ENCODE measurements at places on chromosomes 1 and 21.

DNA sequence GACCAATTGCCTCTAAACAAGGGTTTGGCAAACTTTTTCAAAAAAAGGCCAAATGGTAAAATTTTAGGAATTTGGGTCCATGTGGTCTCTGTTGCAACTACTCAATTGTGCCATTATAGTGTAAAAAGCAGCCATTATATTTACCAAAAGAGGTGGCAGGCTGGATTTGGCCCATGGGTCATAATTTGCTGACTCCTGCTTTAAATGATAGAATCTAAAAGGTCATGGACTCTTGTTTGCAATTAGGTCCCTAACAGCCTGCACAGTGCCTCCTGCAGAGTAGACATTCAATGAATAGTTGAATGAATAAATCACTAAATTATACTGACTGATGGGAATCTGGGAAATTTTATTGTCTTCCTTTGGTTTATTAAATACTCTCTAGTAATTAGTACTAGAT, 6.2 kb downstream of the BECN2 start:
- DNase-seq = no peak

GRCh38 chr1:110034451-110035235, at the start of gene STRIP1:
STRIP1 (plus strand) TSS chr1:110034624; CDS start chr1:110034638, 14 bp downstream.
- peak; percentile 69 for DNase-seq

DNA sequence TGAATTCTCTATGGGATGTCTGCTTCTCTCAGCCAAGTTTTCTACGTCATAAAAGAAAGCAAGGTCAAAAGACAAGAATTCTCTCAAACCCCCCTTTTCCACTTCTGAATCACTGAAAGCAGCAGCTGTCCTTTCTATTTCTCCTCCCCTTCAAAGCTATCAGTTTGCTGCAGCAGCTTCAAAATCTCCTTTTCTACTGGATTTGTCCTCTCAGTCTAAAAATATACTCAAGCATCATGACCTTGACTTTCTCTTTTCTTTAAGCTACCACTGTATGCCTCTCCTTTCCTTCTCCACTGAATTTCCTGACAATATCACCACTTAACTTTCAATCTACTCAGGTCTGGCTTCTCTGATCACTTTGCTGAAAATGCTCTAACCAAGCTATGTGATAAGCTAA, 1.9 kb downstream of the WDR64 start:
- DNase-seq = no peak

DNA sequence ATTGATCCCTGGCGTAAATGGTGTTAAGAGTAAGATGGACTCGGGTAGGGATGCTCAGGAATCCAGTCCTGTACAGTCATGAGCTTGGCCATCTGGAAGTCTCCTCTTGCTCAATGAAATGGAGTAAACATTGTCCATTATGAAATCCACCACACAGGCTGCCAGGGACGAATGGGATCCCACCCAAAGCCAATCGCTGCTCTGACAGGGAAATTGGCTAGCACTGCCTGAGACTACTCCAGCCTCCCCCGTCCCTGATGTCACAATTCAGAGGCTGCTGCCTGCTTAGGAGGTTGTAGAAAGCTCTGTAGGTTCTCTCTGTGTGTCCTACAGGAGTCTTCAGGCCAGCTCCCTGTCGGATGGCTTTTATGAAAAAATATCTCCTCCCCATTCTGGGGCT, at the start of gene HSD11B1:
Gene HSD11B1 (plus strand): TSS at position 263 of the 400 bp plus-strand sequence. CDS start 97 bp downstream, at position 360.
- no peak for DNase-seq

- DNase-seq = no peak
Observed at GRCh38 chr1:173866413-173867115, 1.2 kb downstream of the GAS5 start.

GRCh38 chr1:46039571-46040052, 92.8 kb downstream of the PIK3R3 start:
- peak; percentile 68 for DNase-seq
